ENCODE measurements at places on chromosomes 7 and 10. TPM values are rescaled to one million over a fixed set of nuclear protein-coding genes. Genes with fewer than 3 reads are reported as not detected.
A peak's percentile ranks its signal among the peaks of the same experiment; 100 is the strongest.

DNA sequence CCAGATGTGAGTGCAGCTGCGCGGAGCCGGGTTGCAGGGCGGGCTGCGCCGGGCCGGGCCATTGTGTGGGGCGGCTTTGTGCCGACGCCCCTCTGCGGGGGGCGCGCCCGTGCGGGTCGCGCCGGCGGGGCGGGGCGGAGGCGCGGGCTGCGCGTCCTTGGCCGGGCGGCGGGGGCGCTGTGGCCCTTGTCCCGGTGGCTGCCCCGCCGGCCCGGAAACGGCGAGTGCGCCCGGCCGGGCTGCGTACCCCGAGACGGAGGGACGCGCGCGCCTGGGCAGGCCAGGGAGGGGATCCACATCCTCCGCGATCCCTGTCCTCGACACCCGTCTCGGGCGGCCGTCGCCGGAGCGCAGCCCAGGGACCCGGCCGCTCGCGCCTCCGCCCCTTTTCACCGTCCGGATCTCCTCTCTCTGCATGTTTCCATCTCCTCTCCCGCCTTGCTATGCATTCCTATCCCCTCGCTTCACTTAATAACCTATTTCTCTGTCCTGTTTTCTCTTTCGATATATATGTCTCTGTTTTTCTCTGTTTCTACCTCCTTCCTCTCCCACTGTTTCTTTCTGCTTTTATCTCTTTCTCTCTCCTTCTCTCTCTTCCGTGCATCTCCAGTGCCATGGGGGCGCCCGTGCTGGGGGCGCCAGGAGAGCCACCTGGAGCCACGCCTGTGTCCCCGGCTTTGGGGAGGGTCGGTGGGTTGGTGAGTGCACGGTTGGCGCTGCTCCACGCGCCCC, 765 bp downstream of the PFKFB3 start:
- peak overlapping the region; percentile 94 for H3K4me3 ChIP-seq
- H3K4me1 ChIP-seq = peaks cover 25% of the 10 kb centered on the region
- peak overlapping the region; percentile 87 for H3K27ac ChIP-seq
- H3K36me3 ChIP-seq = peaks cover 2% of the 10 kb centered on the region

DNA sequence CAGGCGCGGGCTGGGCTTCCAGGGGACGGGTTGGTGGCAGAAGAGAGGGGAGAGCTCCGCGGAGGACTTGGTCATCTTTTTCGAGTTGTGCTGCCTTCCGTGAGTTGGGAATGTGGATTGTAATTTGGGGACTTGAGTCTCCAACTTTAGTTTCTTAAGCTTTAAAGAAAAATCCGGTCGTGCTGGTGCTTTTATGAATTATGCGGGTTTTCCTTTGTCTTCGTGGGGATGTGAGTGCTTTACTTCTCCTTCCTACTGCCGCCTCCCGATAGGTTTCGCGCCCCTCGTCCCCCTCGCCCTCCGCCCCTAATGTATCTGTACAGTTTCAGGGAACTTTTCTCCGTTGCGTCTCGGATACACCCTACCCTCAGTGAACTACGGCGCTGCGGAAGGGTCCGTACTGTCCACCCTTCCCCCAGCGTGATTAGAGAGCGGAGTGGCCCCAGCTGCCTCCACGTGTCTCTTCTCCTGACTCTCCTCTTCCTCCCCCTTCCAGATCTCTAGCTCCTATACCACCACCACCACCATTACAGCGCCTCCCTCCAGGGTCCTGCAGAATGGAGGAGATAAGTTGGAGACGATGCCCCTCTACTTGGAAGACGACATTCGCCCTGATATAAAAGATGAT, 649 bp downstream of the SCD start:
- H3K27ac ChIP-seq = peak overlapping the region; percentile 85
- peak overlapping the region; percentile 94 for H3K4me3 ChIP-seq
- no peak for DNase-seq
- peaks cover 59% of the 10 kb centered on the region for H3K4me1 ChIP-seq
- peaks cover 15% of the 10 kb centered on the region for H3K36me3 ChIP-seq

Gene PTPN20
- not detected for total RNA-seq

Gene CTTNBP2
- 10.8 TPM for total RNA-seq

GRCh38 chr10:93716766-93717165, 14.4 kb upstream of the FRA10AC1 start:
- no peak overlapping the region for H3K4me3 ChIP-seq
- no peaks in the 10 kb centered on the region for H3K36me3 ChIP-seq
- no peak for DNase-seq

- DNase-seq = peak; percentile 21
- H3K4me1 ChIP-seq = peaks cover 8% of the 10 kb centered on the region
- peak within 1 kb of the TSS; percentile 66 for H3K4me3 ChIP-seq
- no peaks in the 10 kb centered on the region for H3K36me3 ChIP-seq
- H3K27me3 ChIP-seq = peaks cover 89% of the 10 kb centered on the region
Observed at GRCh38 chr7:88759230-88760135, at the start of gene ZNF804B. TSS of gene ZNF804B (plus strand) at chr7:88759700. CDS start at chr7:88759977, 277 bp downstream.

Gene WDFY4
- 2.6 TPM for total RNA-seq

DNA sequence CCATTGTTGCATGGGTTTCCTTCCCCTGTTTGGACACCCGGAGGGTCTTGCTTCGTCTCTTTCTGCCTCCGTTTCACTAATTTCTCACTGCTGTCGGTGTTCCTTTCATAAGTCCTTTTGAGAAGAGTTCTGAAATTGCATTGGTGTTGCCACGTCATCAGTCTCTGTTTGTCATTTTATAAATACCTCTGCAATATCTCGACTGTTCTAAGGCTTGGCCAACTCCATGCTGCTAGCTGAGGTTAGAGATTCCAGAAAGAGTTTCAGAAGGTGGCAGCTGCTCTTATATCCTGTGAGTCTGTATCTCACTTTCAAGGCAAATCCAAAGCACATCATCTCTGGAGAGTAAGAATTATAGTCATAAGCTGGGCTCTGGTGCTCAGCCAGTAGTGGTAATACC, 148.0 kb upstream of the INSYN2A start:
- H3K36me3 ChIP-seq = peaks cover 13% of the 10 kb centered on the region
- no peak overlapping the region for H3K4me3 ChIP-seq
- H3K4me1 ChIP-seq = peaks cover under 1% of the 10 kb centered on the region
- DNase-seq = no peak
- no peak overlapping the region for H3K27ac ChIP-seq

Gene CYP3A5
- 9.2 TPM for total RNA-seq

Gene SPACDR
- 3.6 TPM for total RNA-seq

Measured in mesothelial cell of epicardium (in vitro differentiated cells).